G401 (cell line): ENCODE measurements at places on chromosomes 16 and 17.

DNA sequence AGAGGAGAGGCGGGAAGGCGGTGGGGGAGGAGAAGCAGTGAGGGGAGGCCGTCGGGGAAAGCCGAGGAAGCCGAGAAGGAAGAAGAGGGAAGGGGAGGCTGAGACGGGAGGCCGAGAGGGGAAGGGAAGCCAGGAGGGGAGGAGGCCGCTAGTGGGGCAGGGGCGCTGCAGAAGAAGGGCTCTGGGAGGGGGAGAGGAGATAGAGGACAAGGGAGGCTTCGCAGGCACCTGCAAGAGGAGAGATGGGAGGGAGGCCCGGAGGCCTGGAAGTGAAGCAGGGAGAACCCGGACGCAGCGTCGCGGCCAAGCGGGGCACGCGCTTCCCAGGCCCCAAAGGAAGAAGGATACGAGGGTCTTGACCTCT, 2.3 kb downstream of the C17orf58 start:
- peak; percentile 36 for DNase-seq

GRCh38 chr16:72300892-72301291, 128.9 kb upstream of the PMFBP1 start:
- no peak for DNase-seq

DNA sequence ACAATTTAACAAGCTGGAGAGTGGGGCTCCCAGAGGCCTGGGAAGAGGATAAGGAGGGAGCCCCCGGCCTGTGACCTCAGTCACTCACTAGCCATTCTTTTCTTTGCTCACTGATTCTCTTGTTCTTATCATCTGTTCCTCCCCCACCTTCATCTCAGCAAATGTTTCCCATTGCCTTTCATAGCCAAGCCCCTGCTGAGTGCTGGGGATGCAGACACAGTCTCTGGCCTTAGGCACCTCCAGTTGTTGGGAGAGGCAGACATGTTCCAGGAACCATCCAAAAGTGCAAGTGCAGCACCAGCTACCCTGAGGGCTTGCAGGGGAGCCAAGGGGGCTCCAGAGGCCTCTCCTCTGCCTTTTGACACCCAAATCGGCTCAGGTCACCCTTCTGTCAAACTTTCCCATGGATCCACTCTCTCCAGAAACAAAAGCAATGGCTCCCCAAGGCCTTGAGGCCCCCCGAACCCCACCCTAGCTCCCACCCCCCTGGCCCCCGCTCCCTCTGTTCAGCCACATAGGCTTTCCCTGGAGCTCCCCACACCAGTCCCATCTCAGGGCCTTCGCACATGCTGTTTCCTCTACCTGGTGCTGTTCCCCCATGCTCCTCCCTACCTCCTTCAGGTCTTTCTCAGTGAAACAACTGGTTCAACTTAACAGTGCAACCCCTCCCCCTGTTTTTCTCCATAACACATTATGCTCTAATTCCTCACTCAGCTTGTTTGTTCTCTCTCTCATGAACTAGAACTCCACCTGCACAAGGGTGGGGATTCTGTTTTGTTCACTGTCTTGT, 14.9 kb upstream of the KCNJ12 start:
- DNase-seq = no peak

- peak; percentile 44 for DNase-seq
These were observed 354.9 kb upstream of the ASIC2 start for GRCh38 chr17:33647956-33648355.

DNA sequence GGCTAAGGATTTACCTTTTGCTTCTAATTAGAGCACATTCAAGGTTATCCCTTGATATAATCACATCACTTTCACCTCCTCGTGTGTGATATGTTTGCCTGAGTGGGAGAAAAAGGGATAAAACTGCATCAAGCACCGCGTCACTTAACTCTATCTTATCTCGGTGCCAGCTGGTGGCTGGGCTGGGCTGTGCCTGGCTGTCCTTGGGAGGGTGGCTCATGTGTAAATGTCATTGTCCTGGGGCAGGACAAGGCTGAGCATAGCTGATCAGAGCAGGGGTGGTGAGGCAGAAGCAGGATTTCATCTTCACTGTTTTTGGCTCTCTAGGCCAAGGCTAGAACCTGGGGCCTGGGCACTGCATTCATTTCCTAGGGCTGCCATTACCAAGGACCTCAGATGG, 105.3 kb downstream of the RAP1GAP2 start:
- no peak for DNase-seq

DNA sequence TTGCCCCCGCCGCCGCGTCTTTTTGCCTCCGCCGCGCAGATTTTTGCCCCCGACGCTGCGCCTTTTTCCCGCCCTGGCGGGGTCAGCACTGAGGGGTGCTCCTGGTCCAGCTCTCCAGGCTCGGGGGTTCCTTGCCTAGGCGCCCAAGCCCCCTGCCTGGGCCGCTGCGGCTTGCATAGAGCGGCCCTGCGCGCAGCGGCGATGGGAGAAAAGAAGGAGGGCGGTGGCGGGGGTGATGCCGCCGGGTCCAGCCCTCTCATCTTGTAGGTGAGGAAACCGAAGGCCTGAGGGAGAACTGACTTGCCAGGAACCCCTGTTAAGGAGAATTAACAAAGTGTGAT, 330.8 kb upstream of the WSB1 start:
- DNase-seq = no peak

DNA sequence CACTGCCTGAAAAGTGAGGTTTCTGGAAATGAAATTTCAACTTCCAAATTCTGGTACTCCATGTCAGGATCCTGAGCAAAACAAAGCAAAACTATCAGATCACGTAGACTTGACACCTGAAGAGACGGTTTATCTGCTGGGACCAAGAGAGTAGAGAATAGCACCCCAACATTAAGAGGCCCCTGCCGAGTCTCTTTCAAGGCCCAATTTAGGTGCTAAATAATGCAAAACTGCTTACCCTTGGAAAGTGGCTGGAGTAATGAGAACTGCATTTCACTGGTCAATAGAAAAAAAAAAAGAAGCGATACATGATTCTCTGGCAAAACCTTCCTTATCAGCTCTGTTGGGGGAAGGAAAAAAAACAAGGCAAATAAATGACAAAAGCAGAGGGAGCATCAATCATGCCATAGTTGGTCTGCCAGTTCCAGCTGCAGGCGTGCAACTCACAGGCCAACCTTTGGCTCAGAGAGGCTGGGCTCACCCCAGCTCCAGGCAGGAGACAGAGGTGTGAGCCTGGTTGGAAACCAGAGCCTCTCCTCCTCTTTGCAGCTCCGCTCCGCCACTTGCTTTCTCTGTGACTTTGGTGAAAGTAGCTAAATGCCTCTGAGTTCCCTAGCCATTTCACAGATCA, 595.2 kb downstream of the TOX3 start:
- DNase-seq = no peak

- DNase-seq = no peak
These were observed 26.5 kb upstream of the CRHR1 start for GRCh38 chr17:45757431-45758218.

DNA sequence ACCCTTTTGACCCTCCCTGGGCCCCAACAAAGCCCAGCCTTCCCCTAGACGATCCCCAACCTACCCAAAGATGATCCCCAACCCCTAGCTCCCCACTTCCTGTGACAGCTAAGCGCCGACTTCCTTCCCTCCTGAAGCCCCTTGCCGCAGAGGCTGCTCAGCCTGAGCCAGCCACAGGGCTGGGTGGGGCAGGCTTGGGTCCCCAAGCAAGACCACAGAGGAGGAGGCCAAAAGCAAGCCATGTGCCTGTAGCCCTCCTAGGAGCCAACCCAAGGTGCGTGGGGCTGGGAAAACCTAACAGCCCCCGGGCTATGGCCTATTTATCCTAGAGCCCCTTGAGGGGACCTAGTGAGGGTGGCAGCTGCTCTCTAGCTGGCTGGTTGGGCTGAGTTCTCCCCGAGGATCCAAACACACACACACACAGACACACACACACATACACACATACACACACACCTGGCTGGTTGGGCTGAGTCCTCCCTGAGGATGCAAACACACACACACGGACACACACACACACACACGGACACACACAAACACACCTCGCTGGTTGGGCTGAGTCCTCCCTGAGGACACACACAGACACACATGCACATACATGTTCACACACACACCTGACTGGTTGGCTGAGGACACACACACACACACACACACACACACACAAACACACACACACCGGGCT, 4.8 kb downstream of the ARRB2 start:
- DNase-seq = no peak

DNA sequence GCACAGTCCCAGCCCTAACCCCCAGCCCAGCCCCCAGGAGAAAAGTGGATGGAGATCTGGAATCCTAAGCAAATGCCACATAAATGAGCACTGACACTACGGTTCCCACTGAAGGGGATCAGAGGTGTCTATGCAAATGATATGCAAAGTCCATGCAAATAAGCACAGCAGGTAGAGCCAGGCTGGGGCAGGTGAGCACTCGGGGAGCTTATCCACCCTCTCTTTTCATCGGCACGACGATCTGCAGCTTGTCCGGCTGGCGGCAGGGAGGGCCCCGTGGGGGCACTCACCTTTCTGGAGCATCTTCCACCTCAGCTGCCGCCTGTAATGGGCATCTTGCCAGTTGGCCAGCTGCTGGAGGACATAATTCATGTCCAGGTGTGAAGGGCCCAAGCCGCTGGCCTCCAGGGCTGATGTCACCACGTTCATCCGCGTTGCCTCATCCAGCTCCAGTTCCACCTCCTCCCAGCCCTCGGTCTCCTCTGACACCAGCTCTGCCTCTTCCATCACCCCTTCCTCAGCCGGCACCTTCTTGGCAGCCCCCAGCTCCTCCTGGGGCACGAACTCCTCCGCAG, 9.9 kb downstream of the HAP1 start:
- no peak for DNase-seq

- no peak for DNase-seq
These were observed 13.2 kb upstream of the SLC16A5 start for GRCh38 chr17:75074532-75074931.

DNA sequence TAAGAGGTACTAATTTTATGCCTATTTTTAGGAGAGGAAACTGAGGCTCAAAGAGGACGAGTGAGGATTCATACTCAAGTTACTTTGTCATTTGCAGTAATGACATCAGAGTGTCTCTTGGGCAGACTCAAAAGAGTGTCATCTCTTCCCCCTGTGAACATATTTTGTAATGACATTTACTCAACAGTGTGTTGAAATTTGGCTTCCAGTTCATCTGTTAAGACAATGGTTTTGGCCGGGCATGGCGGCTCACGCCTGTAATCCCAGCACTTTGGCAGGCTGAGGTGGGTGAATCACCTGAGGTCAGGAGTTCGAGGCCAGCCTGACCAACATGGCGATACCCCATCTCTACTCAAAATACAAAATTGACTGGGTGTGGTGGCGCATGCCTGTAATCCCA, 28.9 kb downstream of the WFDC1 start:
- DNase-seq = no peak

DNA sequence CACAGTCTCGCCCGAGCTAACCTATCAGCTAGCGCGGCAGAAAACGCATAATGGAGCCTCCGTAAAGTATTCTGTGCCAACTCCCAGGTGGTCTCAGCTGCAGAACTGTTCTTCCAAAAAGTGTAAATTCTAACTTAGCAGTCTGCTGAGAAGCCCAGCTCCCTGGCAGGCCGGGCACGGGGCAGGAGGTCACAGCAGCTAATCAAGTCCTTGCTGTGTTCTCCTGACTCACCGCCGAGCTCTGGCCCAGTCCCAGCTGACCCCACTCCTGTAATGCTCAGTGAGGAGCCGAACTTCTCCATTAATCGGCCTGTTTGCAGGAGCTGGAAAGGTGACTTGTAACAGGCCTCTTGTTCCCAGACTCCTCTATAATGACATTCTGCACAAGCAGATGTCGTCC, 193.3 kb downstream of the IRX3 start:
- no peak for DNase-seq

- no peak for DNase-seq
These were observed 355.6 kb downstream of the SEC14L1 start for GRCh38 chr17:77496401-77496801.

DNA sequence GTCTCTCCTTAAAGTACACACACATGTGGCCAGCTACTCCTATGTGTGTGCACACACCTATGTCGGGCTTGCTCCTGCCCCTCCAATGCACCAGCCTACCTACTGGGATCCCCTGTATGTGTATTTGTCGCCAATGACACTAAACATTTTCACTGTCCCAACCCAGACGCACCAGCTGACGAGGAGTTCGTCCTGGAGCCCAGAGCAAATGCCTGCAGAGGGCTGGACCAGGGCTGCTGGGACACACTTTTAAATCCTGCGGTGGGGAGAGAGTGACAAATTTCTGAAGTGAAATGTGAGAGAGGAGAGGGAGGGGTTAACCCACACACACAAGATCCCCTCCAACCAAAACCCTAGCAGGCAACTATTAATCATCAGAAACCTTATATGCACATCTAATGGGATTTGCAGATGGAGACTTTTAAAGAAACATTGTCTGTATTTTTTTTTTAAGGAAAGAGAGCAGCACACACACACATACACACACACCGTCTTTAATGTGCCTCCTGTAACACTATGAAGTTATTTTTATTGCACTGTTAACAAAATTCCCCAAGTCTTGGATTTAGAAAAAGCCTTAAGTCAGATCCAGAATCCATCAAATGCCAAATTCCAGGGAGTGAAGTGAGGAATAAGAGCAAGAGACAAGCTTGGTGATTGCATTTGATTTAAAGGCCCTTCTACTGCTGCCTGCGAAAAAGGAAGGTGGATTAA, at the start of gene MEOX1:
MEOX1 (minus strand) TSS at position 224 of the 714 bp plus-strand sequence. CDS start 388 bp downstream, outside the sequence.
- peak; percentile 61 for DNase-seq

DNA sequence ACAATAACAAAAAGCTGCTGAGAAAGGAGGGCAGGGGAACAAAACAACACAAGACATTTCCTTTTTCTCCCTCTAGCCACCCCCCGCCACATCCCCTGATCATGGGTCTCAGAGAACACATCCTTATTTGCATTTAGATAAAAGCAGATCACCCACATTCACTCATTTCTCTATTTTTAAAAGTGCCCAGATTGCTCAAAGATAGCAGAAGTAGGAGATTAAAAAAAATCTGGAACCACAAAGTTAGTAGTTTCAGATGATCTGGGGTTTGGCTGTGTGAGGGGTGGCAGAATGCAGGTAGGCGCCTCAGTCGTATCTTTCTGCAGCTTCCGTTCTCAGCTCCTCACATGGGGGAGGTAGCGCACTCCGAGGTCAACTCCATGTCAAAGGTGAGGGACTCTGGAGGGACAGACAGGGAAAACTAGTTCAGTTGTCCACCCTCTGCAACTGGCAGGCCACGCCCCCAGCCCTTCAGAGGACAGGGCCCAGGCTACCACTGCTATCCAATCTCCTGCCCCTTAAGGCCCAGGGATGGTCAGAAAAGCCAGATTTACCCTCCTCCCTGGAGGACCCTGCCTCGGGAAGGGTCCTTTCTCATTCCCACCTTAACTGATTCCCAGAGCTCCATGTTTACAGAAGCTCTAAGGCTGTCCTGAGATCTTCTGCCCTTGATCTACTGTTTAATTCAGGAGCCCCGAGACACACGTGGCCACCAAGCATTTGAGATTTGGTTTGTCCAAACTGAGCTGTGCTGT, 27.3 kb downstream of the STAT5A start:
- DNase-seq = no peak

- no peak for DNase-seq
These were observed 31.3 kb upstream of the TOX3 start for GRCh38 chr16:52578007-52578828.

- DNase-seq = no peak
These were observed 255.1 kb downstream of the MAP2K6 start for GRCh38 chr17:69669441-69670178.

- no peak for DNase-seq
These were observed 88.6 kb downstream of the BRIP1 start for GRCh38 chr17:61774724-61775123.
